Right forelimb (tissue), 1 donor: ENCODE measurements at places on chromosomes 3 and 15.

DNA sequence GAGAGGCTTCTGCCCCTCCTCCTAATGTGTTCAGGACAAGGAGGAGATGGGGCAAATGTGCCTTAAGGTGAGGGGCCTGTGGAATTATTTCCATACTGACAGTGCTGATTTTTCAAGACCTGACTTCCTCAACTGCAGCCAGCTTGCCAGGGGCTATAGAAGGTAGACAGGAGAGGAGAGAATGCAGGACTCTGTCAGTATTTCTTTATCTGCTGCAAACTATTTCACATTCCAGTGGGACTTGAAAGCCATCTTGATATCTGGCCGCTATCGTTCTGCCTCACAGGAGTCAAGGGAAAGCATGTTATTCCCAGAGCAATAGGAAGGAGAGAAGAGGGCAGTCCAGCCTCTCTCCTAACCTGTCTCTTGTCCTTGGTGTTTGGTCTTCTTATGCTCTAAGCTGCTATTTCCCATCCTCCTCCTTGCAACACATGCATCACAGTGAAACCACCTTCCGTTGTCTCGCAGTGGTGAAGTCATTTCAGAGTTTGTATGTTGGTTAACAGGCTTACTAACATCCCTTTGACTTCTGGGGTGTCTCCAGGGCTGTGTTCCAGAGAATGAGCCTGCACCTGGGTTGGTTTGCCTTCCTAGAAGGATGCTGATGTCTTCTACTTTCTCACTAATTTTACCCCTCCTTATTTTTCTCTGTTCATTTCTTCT is 95.1 kb upstream of the MRPS22 start:
- DNase-seq: no peak

- DNase-seq: no peak
Observed at GRCh38 chr3:121981473-121981872, 40.6 kb downstream of the ILDR1 start.

DNA sequence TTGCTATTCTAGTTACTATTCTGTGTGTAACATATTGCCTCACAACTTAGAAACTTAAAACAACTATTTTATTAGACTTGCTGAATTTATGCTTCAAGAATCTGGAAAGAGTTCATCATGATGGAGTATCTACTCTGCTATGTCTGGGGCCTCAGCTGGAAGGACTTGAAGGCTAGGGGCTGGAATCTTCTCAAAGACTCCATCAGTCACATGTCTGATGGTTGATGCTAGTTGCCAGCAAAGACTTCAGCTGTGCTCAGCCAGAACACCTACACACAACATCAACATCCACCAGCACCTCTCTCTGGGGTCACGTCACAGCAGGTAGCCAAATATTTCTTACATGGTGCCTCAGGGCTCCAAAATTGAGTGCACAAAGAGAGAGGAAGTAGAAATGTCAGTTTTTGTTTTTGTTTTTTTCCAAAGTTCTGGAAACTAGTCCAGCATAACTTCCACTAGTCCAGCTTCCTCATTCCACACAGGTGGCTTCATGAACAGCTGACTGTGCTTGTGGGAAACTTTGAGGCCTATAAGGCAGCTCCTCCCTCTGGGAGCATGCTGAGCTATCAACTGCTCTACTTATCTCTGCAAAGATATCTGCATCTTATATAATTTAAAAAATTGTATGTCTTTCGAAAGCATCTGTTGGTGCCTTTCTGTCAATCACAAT is 325.4 kb upstream of the AGTR1 start:
- DNase-seq: peak; percentile 42

DNA sequence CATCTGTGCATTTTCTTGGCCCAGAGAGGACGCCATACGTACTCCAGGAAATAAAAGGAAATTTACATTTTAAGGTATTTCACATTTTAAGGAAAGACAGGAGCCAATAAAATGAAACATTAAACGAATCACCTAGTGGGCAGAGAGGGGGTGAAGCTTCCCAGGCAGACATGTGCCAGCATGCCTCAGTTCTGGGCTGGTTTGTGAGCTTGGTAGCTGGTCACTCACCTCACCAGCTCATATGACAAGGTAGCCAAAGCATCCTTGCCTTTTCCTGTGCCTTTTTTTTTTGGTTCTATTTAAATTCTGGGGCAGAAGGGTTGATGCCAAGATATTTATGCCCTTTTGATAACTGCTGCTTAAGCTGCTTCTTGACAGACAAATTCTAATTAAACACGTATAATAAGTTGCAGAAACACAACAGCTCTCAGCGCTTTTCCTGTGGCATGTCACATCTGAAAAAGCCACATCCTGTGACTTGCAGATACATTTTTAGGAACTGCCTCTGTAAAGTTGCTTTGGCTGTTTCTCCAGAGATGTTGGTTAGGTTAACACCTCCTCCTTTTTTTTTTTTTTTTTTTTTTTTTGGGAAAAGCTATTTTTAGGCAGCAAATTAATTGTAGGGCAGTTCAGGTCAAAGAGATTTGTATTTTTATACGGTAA is 218.6 kb downstream of the PDCD6IP start:
- DNase-seq: no peak

GRCh38 chr3:7249493-7250076 is 388.7 kb downstream of the GRM7 start:
- DNase-seq: no peak

DNA sequence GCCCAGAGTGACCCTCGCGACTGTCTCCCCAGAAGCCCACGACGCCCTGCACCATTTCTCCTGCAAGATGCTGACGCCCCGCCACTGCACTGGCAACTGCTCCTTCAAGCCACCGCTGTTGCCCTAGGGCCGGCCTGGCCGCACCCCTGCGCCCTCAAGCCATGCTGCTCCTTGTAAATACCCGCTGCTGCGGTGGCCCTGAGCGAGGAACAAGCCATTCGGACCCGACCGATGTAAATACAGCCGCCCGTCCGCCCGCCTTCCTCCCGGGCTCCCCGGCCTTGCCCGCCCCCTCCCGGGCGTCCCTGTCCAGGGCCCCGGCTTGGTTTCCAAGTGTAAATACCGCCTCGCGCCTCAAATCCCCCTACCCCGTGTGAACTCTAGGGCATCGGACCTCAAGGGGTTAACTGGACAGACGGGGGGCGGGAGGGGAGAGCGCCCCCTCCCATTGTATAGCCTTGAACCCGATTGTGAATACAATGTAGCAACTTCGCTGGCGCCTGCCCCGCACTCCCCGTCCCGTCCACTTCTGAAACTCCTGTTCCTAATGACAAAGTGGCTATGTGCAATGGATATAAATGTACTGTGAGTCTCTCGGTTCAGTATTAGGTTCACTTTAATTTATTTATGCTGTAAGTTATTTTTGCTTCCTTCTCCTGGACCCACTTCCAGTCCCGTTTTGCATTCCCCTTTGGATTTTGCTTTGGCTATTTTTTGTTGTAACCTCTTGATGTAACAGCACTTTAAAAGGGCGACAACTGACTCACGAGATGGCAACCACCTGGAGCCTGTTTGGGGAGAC is 5.9 kb downstream of the RNU6-1 start:
- peak; percentile 76 for DNase-seq

DNA sequence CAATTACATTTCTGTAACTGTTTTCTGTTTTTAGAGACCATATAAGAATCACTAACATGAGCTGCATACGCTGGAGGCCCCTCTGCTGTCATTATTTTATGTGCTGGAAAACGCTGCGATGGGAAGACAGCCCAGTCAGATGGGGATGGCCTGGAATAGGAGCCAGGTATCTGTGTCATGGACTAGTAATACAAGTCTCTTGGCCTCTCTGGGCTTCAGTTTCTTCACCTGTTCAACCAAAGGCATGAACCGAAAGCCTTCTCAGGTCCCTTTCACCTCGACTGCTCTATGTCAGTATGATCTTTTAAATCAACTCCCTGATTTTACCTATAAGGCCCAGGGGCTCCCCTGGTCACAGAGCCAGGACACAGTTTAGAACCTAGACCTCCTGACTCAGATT is 14.6 kb upstream of the RFTN1 start:
- peak; percentile 55 for DNase-seq
